ENCODE measurements at places on chromosomes 13 and 19.

DNA sequence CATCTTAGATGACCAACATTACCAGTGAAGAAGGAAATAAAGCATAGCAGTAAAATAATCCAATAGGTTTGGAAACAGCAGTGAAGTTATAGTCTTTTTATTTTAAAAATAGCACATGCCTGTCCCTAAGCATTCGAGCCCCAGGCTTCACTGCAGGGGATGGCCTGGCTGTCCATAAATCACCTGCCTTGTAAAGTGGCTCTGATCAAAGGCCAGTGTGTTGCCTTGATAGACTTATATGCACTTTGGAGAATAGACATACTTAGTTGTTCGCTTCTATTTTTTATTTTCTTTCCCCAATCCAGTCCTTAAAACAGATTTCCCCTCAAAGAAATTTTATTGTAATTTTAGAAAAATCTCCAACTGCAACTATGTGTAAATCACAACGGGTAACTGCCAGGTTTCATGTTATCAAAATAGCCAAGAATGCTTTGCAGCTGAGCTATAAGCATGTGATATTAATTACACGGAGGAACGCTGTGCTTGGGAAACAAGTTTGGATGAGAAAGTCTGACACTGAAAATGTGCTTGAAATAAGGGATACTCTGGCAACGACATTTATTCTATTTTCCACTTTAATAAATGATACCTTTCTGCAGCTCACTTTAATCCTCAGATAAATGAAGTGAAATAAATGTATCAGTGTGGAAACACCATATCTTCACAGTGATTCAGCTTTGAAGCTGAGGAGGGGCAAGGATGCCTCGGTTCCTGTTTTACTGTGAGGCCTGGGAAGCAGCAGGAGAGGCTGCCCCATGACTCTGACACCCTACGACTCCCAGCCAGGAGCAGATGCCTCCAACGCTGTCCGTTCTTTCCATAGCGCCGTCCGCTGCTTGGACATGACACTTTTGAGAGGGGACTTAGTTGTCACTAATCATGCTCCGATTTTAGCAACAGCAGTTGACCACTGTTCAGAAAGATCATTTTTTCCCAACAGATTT is 5.5 kb upstream of the METTL21C start:
- no peak for DNase-seq

GRCh38 chr13:46726347-46726746 is 70.6 kb downstream of the ESD start:
- no peak for DNase-seq

DNA sequence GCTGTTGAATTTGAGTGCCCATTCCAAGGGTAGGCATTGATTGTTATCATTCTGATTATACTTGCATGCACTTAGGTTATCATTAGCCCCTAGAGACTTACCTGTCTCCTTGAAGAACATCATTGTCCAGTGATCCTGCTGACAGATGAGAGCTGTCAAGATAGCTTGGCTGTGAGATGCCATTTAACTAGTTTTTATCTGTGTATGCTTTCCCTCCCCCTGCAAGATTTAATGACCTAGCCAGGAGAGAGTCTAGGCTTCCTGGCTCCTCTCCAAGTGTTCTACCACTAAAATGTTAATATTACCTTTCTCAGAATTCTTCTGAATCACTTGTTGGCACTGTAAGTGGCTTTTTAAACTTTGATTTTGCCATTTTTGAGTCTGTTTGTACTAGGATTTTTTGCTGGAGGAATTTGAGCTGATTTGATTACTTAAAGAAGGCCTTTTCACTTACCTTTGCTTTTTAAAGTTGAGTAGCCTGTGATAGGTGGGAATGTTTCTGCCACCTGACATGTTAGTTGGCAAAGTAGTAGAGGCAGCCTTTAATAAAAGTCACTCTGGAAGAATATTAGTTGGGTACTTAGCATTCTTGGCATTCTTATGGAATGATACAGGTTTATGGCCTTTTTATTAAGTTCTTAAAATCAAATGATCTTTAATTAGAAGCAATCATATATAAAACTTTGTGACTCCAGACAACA is 41.1 kb downstream of the ARHGAP35 start:
- no peak for DNase-seq

- DNase-seq: no peak
Observed at GRCh38 chr13:95251641-95252040, 49.6 kb downstream of the ABCC4 start.

DNA sequence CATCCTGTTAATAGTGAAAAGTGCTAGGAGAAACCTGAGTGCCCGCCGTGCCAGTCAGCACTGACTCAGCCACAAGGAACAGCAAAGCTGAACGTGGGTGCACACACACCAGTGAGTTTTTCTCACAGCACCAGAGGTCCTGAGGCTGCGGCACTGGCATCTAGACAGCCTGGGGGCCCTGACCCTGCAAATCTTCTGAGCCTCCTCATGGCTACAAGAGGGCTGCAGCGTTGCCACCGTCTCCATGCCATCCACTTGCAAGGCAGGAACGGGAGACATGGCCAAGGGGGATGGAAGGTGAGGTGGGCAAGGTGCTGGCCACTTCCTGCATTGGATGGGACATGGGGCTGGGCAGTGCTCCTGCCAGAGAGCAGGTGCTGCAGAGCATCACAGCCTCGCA is 211.2 kb upstream of the SOX1 start:
- no peak for DNase-seq

- no peak for DNase-seq
Observed at GRCh38 chr19:8363803-8364771, at the start of gene ANGPTL4. TSS of gene ANGPTL4 (plus strand) at chr19:8364155. CDS start at chr19:8364322, 167 bp downstream.

DNA sequence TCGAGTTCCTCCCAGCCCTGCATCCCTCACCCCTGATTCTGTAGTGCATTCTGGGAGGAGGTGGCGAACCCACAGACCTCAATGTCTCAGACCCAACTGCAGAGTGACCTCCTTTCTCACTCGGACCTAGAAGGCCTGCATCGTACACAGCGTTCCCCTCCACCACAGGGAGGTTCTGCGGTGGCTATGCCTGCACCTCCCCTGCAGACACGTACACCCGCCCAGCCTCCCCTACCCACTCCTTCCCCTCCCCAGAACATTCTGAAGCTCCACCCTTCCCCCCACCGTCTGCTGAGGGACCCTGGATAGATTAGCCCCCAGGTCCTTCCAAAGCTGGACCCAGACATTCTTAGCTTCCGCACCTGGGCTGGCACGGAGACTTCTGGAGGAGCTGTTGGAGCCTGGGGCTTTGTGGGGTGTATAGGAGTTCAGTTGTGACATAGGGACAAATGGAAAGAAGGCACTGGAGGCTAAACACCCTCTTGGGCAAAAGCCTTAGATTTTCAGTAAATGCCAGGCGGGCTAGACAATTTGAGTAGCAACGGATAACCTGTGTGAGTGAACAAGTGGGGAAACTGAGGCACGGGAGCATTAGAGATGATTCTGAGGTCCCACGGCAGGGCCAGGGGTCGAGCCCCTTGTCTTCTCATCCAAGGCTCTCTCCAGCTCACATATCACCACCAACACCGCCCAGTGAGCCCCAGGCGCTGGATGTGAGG is 420 bp upstream of the FSD1 start:
- DNase-seq: no peak

DNA sequence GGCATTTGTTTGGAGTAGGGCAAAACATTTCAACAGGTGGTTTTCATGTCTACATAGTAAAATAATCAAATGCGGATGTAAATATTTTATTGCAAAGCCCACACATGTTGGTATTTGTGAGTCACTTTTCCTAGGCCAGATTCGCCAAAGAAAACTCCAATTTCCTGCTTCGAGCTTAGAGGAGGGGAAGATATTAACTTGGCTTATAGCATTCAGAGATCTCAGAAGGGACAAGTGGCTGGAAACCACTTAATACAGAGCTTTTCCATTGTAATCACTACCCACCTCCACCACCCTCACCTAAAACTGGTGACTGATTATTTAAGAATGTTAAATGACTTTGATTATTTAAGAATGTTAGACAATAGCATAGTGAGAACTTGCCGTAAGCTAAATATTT is 530.6 kb upstream of the SPRY2 start:
- DNase-seq: no peak

DNA sequence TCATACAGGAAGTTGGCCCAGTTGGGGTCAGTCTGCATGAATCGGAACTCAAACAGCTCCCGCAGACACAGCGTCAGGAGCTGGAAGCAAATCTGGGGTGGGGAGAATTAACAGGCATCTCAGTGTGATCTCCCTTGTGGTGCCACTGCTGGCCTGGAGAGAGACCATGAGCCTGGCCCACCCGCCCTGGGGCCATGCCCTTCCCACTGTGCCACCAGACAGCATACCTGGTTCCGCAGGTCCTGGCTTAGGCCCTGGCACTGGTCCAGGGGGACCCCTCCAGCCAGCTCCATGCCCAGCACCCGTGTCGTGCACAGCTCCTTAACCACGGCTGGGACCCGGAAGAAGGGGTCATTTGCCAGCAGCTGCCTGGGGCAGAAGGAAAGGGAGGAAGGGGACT is 9.6 kb upstream of the NUMBL start:
- no peak for DNase-seq

DNA sequence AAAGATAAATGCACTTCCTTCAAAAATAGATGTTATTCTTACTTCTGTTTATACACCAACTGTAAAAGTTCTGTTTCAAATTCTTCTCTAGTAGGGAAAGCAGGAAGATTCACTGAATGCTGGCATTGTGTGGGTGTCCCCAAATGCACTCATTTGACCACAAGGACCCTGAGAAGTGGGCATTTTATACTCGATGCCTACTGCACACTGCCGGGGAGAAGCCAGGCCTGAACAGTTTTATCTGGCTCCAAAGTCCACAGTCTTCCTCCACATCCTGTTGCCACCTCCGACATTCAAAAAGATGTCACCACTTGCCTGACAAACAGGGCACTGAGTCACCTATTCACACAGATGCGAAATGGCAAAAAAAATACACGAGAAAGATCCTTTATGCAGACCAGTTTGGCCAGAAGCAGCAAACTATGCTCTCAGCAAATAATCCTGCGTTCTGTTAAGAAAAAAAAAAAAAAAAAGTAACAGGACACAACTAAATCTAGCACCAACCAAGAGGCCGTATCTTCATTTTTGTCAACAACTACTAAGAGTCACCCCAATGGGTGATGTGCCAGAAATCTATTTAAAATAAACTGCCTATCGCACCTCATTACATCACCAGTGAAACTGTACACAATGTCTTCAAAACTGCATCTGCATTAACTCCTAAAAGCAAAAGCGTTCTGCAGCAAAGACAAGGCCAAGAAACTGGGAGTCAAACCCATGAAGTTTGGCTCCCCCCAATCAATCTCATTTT is 6.2 kb downstream of the ZC3H4 start:
- no peak for DNase-seq

- DNase-seq: no peak
Observed at GRCh38 chr19:18741124-18742121, 49.7 kb downstream of the COMP start.

DNA sequence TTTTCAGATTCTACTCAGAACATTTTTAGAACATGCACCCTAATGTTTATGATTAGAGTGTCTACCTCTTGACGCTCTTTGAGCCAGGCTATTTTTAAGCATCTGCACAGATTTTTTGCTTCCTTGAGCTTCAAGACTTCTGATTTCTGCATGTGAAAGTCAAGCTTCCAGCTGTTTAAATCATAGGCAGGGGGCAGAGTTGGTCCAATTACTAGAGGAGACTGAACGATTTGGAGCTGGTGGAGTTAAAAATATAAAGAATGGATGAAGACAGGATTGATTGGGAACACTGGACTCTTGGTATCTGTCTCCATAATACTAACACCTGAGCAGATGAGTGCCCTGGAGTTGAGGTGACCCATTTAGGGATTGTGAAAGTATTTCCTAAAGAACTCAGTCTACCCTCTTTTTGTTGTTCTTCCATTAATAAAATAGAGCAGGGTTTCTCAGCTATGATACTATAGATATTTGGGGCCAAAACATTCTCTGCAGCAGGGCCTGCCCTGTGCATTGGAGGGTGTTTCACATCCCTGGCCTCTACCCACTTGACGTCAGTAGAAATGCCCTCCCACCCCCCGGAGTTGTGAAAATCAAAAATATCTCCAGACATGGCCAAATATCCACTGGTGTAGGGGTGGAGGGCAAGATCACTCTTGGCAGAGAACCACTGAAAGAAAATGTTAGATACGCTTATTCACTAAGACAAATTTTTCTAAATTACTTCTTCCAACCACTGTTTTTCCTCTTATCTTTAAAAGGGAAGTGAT is 160.1 kb downstream of the COG6 start:
- DNase-seq: no peak

GRCh38 chr13:49108196-49108595 is 111.9 kb upstream of the MLNR start:
- DNase-seq: no peak

- DNase-seq: no peak
Observed at GRCh38 chr19:19271828-19272599, 1.1 kb downstream of the TM6SF2 start.

DNA sequence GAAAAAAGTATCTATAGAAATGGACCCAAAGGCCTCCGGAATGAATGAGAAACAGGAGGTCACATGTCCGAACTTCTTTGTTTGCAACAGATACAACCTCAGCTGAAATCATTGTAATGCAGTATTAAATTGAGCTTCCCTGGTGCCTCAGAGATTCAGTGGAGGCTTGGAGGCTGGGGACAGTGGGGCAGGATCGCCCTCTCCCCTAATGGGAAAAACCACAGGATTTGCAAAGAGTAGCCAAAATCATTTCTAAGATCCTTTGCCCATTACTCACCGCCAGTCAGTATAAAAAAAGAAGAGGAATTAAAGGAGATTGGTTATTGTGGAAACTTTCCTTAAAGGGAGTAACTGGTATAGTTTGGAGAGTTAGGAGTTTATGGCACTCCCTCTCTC is 30.4 kb upstream of the IRS2 start:
- DNase-seq: no peak

- DNase-seq: no peak
Observed at GRCh38 chr13:93249364-93250306, 23.0 kb downstream of the GPC6 start.

GRCh38 chr13:44128552-44129001 is 245.0 kb upstream of the SERP2 start:
- DNase-seq: no peak

DNA sequence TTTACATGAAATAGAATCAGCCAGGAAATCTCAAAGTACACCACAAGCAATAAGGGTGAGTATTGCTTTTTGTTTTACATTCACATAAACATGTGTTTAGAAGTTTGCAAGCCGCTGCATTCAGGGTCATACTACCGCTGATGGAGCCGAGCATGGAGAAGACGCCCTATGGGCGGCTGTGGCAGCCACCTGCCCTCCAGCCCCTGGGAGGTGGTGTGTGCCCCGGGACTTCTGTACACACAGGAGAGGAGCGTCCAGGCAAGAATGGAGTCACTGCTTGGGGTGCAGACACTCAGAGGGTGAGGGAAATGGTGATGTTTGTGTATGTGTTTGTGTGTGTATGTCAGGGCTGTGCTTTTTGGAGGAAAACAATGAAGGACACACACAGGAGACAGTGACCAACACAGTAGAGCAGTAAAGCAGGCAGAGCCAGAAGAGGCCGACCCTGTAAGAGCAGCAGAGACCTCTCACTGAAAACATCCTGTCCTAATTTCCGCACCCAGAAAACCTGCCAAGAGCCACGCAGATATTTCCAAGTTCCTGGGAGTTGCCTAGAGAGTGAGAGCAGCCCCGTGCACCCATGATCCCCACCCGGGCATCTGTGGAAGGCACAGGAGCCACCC is 108.1 kb upstream of the GJB6 start:
- DNase-seq: no peak

- no peak for DNase-seq
Observed at GRCh38 chr19:28028881-28029444, 1184.0 kb downstream of the UQCRFS1 start.
